ENCODE measurements at places on chromosomes 3 and 15.

GRCh38 chr3:141386611-141387111 is 18.4 kb downstream of the ZBTB38 start:
- DNase-seq, result no peak

GRCh38 chr15:82079736-82080135 is 33.9 kb upstream of the MEX3B start:
- DNase-seq, result no peak

GRCh38 chr15:67037694-67038093 is 27.7 kb upstream of the SMAD3 start:
- no peak for DNase-seq

GRCh38 chr15:87312221-87312620 is 944.3 kb downstream of the NTRK3 start:
- no peak for DNase-seq

GRCh38 chr15:25981114-25981513 is 118.0 kb upstream of the ATP10A start:
- no peak for DNase-seq

- no peak for DNase-seq
These were observed 23.3 kb downstream of the RASGRF1 start for GRCh38 chr15:79067072-79067833.
